ENCODE measurements at places on chromosomes 3 and 15.

- no peak for DNase-seq
These were observed 77.3 kb downstream of the ABI3BP start for GRCh38 chr3:100915706-100916495.

DNA sequence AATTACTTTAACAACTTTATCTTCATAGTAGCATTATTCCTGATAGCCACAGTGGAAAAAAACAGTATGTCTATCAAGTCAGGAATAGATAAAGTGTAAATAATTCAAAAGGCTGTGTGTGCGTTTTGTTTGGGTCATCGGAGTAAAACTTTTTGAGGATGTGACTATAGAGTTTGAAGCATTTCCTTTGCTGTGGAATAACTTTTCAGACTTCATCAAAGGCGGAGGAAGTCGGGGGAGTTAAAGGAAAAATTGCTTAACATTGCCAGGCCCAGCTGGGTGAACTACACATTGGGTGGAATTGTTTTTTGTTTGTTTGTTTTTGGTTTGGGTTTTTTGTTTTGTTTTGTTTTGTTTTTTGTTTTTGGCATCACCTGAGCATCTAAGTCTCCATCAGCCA lies 70.4 kb upstream of the CRTC3 start:
- no peak for DNase-seq

DNA sequence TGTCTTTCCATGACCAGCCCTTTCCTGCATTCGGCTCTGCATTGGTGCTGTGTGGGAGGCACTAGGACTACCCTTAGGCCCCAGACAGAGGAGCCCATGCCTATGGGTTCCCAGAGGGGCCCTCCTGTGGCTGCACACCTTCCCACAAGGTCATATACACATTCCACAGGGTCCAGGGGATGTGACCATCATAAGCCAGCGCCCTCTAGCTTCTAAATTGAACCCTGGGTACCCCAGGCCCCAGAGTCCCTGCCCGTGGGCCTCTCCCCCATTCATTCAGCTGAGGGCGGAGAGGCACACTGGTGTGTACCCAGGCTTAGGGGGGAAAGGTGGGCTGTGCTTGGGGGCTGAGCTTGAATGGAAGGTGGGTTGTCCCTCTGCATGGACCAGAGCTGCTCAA lies 10.2 kb upstream of the SLC6A6 start:
- no peak for DNase-seq

- no peak for DNase-seq
These were observed 405.9 kb downstream of the NR2F2 start for GRCh38 chr15:96736384-96736783.

DNA sequence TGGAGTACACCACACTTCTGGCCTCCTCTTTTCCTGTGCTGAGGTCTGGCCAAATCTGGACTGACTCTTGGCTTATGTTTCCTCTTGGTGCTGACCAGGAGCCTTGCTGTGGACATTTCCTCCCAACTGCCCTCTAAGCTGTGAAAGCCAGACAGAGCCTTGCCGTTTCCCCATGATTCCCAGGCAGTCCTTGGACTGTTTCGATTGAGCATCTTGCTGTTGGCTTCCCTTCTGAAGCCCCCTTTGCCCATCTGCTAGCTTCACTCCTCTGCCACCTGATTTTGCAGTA lies 110.5 kb downstream of the EPHB1 start:
- DNase-seq = no peak

DNA sequence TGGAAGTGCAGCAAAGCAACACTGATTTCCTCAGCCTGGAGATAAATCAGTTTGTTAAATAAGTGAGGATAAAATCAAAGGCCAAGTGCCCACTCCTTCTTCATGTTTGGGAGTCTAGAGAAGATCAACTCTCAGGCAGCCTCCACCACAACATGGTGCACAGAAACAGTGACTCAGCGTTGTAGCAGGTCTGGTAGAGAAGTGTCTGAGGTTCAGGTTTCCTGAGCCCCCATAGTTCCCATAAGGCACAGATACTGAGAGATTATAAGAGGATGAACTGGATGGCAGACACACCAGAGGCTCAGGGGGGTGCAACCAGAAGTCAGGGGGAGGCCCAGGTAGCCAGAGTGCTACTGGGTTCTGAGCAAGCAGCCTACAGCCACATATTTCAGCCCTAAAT lies 166.7 kb downstream of the FRMD5 start:
- no peak for DNase-seq

GRCh38 chr3:188262488-188262887 lies 108.5 kb downstream of the LPP start:
- no peak for DNase-seq

DNA sequence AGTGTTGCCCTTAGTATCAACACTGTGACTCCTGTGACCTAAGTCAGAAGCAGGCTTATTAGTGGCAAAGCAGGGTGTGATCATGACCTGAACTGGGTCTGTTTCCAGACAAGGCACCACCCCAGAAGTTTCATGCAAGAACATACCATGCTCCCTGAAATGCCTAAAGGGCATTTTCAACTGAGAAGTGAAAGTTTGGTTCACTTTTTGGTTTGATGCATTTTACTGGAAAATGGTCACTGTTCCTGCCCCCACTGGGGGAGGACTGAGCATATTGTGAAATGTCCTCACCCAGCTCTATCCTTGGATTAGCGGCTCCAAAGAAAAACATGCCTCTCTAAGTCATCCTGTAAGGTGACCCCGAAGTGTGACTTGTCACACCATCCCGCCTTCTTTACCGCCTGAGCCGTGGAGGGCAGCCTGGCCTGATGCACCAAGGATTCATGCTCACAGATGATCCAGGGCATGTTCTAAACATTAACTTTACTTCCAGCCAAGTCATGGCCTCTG lies 3.1 kb upstream of the FAM240A start:
- DNase-seq = no peak

DNA sequence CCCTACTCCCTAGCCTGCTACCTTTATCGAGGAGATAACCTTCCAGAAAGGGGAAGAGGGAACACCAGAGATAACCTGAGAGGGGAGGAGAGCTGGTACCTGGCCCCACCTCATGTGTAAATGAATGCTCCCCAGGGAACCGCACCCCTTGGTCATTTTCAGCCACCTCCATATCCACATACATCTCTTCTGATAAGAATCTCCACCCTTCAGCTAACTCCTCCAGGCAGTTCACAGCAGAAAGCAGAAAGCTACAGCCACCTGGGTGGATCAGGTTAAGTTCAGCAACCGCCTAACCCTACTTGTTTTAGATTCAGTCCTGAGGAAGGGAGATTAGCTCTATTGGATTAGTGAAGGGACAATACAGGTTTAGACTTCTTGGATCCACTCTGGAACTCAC lies 38.0 kb upstream of the TIMP4 start:
- DNase-seq = no peak

GRCh38 chr3:184946917-184947316 lies 135.0 kb downstream of the VPS8 start:
- no peak for DNase-seq

DNA sequence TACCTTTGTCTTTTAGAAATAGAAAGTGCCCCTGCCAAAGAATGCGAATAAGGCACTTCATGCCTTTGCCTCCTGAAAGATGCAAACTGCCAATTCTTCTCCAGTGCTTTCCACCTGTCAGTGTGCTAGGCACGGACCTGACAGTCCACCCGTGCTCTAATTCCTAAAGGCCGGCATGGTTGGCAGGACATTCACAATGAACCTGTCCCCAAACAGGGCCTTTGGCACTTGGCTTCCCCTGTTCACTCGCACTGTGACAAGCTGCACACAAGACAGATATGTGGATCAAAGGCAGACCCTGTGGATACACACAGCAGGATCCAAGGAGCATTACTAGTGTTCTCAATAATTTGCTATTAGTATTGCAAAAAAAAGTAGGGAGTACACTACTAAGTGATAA lies 505.7 kb upstream of the AGTR1 start:
- no peak for DNase-seq

GRCh38 chr3:132694991-132695390 lies 27.2 kb downstream of the NPHP3 start:
- DNase-seq = no peak

DNA sequence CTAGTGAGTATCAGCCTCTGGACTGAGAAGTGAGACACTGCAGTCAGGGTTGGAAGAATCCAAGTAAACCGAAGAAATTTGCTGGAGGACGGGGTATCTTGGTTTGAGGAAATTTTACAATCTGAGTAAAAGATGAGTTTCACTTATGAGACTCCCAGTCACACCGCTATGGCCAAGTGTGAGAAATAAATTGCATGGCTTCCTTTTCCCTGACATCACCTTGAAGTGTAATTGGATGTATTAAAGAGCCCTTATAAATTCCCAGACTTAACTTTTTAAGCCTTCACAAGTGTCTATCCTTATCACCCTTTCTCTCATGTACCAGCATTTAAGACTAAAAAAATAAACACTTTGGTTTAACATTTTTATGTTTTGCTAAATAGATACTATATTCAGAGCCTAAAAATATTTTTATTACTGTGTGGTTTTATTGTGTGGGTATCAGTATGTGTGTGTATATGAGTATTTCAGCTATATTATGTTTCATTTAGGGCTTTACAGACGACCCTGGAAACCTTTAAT lies 23.8 kb downstream of the USP3 start:
- no peak for DNase-seq

GRCh38 chr3:81760215-81760614 lies 1.2 kb downstream of the GBE1 start:
- DNase-seq = no peak

DNA sequence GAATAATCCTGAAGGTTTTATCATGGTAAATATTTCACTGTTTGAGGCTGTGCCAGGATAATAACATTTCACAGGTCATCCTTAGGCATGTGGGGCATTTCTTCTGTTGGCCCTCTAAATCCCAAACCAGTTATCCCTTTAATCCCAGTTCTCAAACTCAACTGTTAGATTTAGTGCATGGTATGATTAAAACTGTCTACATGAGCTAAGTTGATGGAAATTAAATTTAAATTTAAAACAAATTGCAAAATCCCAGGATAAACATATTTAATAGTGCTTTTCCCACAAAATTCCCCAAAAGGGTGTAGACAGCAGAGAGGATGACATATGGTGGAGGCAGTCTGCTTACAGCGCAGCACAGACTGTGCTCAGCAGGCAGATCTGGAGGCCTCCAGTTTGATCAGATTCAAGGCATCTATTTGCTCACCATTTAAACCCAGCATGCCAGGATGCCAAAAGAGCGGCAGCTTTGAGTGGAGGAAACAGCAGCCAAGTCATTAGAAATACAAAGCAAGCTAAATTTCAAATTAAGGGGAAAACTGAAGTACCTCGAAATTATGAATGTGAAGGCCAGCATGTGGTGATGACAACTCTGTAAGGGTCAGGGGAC lies 325.8 kb downstream of the KCNH8 start:
- DNase-seq = no peak

DNA sequence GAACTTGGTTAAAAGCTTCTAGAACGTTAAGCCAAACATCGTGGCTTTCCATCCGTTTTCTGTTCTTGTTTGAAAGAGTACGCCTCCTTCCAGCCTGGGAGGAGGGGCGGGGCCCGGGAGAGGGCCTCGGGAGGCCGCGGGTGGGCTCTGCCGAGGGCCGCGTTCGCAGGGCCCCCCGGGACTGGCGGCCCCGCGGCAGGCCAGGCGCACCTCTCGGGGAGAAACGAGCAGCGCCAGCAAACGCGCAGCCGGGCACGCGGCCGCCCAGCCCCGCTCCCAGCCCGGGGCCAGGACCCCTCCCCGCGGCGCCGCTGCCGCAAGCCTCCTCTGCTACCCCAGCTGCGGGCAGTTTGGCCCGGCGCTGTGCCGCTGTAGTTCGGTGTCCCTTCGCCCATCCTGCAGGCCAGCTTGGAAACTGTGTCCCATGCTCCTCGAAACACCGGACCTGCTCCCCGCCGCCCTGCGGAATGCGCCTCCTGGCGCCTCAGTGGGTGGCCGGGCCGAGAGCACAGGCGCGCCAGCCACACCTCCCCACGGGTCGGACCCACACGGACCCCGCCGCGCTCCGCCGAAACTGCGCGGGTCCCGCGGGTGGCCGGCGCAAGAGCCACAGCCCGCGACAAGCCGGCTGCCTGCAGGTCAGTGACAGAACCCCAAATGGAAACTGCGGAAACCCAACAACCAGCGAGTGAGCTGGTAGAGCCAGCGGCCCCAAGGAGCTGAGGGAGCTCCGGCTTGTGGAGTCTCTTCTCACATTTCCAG lies 2.3 kb downstream of the OCA2 start:
- DNase-seq = no peak

- peak; percentile 30 for DNase-seq
These were observed 36.7 kb downstream of the VGLL3 start for GRCh38 chr3:86954226-86954625.

DNA sequence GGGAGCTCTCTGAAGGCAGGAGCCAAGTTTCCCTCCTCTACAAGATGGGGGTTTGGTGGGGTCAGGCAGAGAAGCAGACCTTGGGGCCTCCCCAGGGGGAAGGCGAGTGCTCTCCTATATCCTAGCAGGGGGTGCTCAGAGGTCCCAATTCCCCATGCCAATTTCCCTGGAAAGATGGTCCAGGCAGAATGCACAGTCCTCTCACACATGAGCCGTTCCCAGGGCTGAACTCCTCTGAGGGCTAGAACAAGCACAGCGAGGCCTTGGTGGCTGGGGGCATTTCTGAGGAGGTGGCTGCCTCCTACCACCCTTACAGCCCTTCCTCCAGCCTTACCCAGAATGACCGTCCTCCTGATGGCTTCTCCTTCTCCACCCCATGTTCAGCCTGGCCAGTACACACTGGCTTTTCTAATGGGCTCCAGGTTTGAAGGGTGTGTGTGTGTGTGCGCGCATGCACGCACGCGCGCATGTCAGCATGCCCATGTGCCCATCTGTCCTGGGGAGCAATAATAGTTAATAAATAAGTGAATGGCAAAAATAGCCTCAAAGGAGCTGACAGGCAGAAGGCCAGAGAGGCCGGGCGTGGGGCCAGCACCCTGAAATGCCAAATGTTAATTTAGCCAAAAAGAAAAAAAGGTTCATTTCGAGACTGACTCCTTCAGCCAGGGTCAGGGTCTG lies 24.4 kb downstream of the ADCY5 start:
- DNase-seq = no peak

DNA sequence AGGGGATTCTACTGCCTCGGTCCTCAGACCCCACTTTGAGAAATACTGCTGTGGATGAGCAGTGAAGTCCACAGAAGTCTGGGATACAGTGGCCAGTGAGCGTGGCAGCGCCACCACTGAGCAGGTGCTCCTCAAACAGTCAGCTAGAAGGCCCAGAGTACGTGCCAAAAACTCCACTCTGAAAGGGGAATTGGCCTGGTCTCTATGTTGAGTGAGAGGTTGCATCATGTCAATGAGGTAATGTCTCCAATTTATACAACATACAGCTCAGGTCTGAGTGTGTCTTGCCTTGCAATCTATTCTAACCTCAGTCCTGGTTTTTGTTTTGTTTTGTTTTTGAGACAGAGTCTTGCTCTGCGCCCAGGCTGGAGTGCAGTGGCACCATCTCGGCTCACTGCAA lies 53.3 kb upstream of the ETV5 start:
- DNase-seq = no peak

- DNase-seq = no peak
These were observed 17.9 kb upstream of the SEC13 start for GRCh38 chr3:10338591-10339353.

Measured in NCI-H510A treated with DMSO at 0.1 percent for 48 hours (cell line).